ENCODE measurements at places on chromosomes 5 and 9. TPM values are rescaled to one million over a fixed set of nuclear protein-coding genes. Genes with fewer than 3 reads are reported as not detected.

Gene OTP
- total RNA-seq: not detected

Gene OLFM1
- total RNA-seq: 21.1 TPM

Gene CARTPT
- not detected for total RNA-seq

Gene NMUR2
- not detected for total RNA-seq

Gene KCNT1
- 0.95 TPM for total RNA-seq

Gene LHX3
- not detected for total RNA-seq

Gene HTR1A
- total RNA-seq: not detected

Gene ANXA1
- total RNA-seq: 513 TPM

Gene KIAA1958
- 4.4 TPM for total RNA-seq

Gene BRINP1
- not detected for total RNA-seq

Measured in omental fat pad (tissue), 4 donors.